ENCODE measurements at places on chromosomes 1 and 21.

GRCh38 chr21:32958288-32959002 lies 67.3 kb upstream of the OLIG2 start:
- no peak for DNase-seq

DNA sequence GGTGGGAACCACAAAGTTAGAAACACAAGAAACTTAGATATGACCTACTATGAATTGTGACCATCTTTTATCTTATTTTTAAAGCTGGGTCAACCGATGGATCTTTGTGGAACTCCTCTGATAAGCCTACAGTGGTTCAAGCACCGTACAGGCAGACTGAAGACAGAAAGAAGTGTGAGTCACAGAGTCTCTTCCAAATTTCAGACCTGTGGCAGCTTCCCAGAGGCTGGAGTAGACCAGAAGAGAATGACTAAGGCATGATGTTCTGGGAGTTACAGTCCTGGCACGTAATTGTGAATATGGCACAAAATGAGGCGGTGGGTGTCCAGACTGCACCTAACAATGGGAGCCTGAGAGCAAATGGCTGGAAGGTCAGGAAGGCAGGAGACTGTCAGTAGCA lies 70.0 kb downstream of the LMO4 start:
- DNase-seq = no peak

DNA sequence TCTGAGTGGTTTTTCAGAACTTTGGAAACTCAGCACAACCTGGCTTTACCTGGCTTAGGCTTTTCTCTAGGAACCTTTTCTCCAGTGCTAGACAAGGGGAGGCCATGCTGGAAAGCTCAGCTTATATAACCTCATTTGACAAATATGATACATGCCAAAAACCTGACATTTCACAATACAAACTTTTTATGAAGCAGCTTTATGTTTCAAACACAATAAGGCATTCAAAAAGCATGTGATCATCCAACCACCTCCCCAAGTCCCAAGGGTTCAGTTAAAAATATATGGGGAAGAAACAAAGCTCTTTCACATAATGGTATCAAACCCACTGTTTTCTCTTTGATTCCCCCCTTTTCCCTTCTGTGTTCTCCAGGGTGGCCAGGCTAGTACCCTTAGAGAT lies 63.7 kb downstream of the ZC3H11B start:
- DNase-seq = no peak

DNA sequence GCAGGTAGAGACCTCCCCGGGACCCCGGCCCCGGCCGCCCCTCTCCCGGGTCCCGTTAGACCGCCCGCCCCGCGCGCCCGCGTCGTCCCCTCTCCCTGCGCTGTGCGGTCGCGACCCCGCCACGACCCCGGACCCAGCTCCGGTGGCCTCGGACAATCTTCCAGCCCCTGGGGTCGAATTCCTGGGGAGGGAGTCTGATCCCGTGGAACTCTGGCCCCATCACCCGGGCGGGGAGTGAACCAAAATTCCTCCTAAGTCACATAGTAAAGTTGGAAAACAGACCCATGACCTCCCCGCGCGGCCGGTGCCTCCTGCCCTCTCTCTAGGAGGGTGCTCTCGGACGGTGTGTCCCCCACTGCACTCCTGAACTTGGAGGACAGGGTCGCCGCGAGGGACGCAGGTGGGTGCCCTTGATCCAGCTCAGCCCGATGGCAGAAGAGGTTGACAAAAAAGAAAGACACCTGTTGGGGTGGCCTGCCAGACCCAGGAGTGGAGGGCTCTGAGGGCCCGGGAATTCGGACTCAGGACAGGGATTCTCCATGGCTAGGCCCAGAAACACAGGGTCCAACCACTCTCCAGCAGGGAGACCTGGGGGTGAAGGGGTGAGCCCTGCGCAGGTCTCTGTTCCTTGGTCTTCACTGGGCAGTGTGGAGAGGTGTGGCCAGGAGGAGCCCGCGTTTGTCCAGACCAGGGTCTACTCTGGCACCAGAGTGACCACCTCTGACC lies 451 bp downstream of the ADAMTSL4 start:
- no peak for DNase-seq

DNA sequence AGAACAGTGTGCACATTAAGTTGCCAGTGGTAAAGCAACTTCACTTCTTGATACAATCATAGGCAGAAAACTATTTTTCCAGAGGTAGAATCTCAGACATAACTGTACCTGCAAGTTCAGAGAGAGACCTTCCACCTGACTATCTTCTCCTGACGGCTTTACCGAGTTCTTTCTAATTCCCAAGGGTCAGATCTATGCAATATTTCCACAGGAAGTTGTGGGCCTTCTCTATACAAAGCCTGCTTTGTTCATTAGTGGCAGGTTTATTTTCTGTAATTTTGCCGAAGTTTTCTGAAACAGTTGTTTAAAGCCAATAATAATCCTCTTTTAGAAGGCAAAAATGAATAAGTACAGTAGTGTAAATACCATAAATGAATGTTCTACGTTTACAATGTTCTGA lies 58.2 kb upstream of the RCC1 start:
- no peak for DNase-seq

- no peak for DNase-seq
These were observed 19.1 kb downstream of the NPPA start for GRCh38 chr1:11828511-11828910.

All from stimulated activated CD4-positive, alpha-beta T cell treated with anti-CD3 and anti-CD28 coated beads, Interleukin-1b, Interleukin-23, amount 100 ng/mL, for 1 hour (primary cell).